ENCODE measurements at places on chromosomes 3 and 15.

GRCh38 chr3:13874891-13875290 is 5.0 kb downstream of the WNT7A start:
- DNase-seq: no peak

DNA sequence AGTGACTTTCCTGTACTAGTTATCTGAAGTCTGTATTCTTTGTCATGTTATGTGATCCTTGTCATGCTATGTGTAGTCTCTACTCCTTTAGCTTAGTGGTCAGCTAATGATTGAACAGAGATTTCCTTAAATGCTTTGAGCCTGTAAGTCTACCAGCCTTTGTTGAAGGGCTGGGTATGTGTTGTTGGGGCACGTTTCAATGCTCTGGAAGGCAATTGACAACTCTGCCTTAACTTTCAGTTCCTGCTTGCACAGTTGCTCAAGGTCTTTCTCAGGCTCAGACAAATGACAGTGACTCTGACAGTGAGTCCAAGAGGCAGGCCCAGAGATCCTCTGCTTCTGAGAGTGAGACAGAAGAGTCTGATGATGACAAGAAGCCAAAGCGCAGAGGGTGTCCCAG is 89.3 kb downstream of the CHD2 start:
- DNase-seq: no peak

DNA sequence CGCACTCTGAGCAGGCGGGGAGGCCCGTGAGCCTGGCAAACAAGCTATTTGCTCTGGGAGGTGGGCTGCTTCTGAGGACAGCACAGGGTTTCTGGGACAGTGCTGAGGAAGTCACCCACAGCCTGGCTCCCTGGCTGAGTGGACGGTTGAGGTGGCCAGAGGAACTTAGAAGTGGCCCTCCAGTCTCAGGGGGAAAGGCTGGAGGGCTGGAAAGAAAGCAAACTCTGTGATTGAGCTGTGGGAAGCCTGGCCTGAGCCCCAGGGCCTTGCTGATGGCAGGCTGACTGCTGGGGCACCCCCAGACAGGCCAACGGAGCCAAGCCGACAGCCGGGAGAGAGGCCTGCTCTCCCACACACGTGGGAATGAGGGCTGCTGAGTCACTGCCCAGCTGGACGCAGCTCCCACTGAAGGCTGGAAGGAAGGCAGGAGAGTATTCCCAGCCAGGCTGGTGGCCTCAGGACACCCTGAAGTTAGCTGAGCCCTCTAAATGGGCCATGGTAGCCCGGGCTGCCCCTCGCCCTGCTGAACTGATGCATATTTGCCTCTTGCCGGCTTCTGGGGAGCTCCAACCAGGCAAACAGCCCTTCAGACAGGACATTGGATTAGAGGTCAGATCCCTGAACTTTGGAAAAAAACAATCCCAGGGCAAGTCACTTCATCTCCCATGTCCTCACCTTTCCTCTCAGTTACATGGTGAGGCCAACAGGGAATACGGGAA is 98.0 kb upstream of the TLE3 start:
- DNase-seq: no peak

DNA sequence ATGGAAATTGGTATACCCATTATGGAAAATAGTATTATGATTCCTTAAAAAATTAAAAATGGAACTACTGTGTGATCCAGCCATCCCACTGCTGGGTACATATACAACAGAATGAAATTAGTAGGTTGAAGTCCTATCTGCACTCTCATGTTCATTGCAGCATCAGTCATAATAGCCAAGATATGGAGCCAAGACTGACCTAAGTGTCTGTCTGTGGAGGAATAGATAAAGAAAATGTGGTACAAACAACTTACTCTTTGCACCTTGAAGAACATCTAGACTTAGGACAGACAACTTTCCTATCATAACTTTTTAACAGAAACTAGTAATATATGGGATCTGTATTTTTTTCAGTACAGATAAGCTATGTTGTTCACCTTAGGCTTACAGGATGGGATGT is 30.0 kb upstream of the PPARG start:
- DNase-seq: no peak

DNA sequence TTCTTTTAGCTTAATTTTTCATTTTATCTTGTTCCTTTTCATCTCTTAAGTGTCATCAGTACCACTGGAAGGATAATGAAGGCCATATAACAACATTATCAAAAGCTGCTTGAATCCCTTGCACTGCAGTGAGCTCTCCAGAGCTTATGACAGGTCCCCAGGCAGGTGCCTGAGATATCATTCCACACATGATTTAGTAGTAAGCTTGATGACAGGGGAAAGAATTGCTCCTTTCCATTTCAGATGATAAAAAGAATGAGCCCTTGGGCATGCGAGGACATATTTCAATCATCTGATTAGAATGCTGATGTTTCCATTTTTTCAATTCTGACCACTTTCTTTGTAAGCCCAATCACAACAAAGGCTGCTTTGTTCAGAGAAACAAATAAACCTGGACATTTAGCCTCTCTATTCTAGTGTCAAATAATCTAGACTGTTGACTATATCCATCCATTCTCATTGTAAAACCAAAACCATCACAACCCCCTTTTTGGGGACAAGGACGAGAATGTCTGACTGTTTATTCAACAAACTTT is 567.8 kb downstream of the IGSF11 start:
- no peak for DNase-seq

- no peak for DNase-seq
Observed at GRCh38 chr3:19256313-19256712, 108.0 kb downstream of the KCNH8 start.

DNA sequence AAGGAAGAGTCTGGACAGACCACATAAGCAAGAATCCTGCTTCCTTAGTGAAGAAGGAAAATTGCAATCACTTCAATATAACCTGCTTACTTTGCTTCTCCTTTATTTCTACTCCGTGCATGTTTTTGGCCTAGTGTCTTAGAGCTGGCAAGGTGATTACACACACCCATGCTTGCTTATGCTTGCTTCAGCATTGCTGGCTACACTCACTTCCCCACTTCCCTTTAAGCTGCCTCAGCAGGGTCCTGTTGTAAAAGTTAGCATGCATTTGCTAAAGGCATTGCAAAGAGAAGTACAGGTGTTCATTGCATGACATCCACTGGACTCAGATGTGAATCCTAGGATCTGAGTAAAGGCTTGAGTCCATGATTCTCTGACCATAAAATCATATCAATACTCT is 47.5 kb upstream of the STT3B start:
- DNase-seq: no peak

DNA sequence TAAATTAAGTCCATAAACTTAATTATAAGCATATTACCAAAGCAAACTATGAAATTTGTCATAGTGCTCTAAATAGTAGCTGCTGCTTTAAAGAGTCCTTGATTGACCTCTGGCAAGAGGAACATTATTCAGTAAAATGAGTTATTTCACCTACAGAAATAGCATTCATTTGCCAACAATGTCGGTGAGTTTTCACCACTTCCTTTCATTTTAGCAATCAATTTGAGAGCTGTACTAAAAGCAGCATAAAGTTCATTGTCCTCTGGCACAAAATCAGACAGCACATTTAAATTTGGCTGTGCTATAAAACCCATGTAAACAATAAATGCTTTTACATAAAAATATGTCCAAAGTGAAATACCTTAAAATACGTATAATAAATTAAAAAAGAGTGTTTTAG is 1515.7 kb downstream of the SI start:
- no peak for DNase-seq

GRCh38 chr15:26201177-26201858 is 338.2 kb upstream of the ATP10A start:
- no peak for DNase-seq

DNA sequence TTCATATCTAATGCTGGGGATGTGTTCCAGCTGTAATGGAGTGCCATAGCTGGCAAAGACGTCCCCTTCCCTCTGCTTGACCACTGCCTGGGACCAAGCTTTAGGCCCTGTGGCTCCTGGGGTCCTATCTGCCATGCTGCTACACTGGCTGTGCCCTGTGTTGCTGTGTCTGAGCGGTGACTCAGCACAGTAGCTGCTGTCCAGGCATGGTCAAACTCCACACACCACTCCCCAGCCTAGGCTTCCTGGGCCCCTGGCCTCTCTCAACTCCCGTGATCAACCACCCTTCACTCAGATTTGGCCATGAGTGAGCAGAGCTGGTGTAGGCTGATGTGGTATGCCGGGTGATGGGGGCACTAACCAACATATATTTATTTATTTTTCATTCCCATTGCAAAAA is 27.0 kb downstream of the EPHB1 start:
- DNase-seq: no peak

DNA sequence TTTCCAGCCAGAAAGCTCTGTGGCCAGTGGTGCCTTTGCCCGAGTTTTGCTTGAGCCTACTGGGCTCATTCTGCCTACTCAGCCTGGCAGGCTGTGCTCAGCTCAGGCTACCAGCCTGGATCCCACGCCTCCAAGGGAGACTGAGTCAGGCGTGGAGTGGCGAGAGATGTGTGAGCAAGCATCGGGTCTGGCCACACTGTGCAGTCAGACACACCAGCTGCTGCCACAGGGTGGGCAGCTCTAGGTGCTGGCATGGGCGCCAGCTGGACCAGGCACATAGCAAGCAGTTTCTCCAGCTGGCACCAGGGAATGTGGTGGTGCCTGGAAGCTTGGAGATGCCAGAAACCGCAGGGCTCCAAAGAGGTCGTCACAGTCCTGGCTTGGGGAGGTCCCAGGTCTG is 498.5 kb upstream of the CNTN4 start:
- DNase-seq: no peak

GRCh38 chr3:123371859-123372685 is 76.8 kb downstream of the ADCY5 start:
- DNase-seq: no peak

DNA sequence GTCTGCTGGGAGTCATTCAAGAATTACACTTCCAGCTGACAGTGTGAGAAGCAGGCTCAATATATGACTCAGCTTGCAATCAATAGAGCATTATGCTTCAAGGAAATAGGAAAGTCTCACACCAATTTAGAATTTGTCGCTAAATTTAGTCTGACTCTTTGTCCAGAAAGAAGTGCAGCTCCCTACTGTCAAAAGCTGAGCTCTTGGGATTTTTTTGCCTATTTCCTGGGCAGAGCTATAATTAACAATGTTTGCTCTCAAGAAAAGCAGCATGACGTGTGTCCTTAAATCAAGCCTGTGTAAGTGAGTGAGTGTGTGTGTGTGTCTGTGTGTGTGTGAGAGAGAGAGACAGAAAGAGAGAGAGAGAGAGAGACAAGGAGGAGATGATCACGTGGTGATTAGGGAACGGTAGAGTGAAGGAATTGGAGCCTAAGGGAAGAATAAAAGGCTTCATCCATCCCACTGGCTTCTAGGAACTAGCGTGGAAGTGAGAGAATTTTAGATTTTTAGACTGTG is 16.4 kb upstream of the SLC35G2 start:
- no peak for DNase-seq

- no peak for DNase-seq
Observed at GRCh38 chr3:170745211-170745718, 124.7 kb downstream of the RPL22L1 start.

GRCh38 chr3:129266651-129267050 is 12.0 kb upstream of the HMCES start:
- no peak for DNase-seq

- DNase-seq: no peak
Observed at GRCh38 chr15:78302579-78303312, 3.3 kb upstream of the SKIC8 start.

All from central memory CD4-positive, alpha-beta T cell (primary cell).